Stimulated activated CD4-positive, alpha-beta T cell treated with anti-CD3 and anti-CD28 coated beads, TNF-alpha, amount 100 ng/mL, for 1 hour (primary cell): ENCODE measurements at places on chromosomes 1 and 21.

DNA sequence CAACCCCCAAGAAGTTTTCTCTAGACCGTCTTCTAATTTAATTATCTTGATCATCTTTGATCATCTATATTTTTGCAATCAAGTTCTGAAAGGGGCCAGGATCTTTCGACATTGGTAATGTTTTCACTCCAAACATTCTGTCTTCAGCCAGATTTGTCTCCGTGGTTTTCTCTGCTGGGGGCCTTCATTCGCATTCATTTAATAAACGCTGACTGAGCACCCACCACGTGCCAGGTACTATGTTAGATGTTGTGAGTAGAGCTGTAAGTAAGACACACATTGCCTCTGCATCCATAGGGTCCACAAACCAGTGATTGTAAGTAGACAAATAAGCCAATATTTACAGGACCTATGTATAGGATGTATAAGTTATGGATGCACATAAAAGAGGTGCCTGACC is 134.5 kb upstream of the MROH9 start:
- DNase-seq = no peak

DNA sequence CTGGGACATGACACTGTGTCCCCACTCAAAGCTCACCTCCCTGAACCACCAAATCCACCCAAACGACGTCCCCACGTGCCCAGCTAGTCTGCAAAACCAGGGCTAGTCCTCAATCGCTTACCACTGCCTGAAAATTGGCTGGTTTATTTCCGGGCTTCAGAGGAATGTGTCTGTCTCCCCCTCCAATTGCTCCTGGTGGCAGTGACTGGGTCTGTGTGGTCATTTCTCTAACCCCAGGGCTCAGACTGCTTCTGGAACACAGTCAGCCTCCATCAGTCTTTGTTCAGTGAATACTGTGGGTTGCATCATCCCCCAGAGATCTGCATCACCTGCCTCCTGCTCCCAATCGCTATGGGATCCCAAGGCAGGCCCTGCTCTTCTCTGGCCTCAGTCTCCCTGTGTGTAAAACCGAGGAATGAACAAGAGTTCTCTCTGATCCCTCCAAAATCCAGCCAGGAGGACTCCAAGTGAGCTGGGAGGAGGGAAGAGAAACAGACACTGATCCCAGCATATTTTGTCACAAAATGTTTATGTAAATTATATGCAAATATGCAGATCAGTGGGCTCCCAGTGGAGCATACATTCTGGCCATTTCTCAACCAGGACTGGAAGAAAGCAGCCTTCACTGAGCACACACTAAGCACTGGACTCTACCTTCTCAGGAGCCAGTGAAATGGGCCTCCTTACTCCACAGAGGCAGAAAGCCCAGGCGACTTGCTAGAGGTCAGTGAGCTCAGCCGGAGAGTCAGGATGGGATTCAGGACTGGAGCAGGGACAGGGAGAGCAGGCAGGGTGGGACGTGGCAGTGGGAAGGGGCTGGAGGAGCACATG is 20.9 kb downstream of the SDC3 start:
- DNase-seq = no peak

- DNase-seq = no peak
Observed at GRCh38 chr1:168210312-168210711, 15.5 kb upstream of the SFT2D2 start.

DNA sequence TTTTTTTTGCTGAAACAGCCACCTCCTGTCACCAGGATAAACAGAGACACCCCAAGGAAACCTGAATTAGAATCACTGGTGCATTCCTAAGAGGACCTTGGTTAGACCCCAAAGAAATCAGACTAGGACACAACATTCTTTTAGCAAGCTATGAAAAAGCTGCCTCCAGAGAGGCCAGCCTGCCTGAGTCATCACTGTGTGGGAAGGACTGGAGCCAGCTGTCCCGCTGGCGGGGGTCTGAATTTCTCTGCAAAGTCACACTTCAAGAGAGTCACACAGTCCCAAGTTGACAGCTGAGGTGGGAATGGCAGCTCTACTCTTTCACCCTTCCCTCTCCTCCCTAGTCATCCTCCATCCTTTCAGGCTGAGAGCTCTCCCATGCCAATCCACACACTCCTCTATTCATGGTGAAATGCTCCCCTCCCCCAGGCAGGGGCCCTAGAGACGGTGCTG is 405.0 kb upstream of the POU3F1 start:
- no peak for DNase-seq

DNA sequence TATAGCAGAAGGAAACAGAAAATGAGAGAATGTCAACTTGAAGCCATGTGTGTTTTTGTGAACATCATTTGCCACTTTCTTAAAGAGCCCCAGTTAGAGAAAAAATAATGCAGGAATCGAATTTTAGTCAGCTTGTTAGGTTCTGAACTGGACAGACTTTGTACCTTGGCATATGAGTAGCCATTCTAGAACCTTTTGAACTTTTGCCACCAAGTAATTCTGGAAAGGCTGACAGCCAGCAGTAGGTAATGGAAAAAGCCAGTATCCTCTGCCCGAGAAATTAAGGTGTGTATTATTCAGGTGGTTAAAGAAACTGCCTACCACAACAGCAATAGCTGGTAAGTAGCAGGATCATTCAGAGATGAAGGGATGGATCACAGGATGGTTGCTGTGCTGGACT is 20.7 kb downstream of the LRRC8D start:
- DNase-seq = no peak

DNA sequence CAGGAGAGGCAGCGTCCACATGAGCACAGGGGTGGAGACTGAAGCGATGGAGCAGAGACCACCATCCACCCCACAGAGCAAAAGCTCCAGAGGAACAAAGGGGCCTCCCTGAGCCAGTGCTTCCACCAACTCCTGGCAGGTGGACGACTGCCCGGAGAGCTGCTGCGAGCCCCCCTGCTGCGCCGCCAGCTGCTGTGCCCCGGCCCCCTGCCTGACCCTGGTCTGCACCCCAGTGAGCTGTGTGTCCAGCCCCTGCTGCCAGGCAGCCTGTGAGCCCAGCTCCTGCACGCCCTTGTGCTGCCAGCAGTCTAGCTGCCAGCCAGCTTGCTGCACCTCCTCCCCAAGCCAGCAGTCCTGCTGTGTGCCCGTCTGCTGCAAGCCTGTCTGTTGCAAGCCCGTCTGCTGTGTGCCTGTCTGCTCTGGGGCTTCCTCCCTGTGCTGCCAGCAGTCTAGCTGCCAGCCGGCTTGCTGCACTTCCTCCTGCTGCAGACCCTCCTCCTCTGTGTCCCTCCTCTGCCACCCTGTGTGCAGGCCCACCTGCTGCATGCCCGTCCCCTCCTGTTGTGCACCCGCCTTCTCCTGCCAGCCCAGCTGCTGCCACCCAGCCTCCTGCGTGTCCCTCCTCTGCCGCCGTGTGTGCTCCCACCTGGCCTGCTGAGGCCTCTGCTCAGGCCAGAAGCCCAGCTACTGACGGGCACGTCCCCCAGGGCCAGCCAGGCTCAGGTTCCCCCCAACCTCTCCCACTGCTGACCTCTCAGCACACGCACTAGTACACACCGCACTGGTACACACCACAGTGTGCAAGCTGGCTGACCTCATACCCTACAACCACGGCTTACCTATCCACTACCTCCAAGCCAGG is 5.4 kb downstream of the KRTAP10-12 start:
- DNase-seq = no peak
